SK-N-SH treated with all-trans-retinoic acid at 6 μM for 48 hours (cell line): ENCODE measurements at places on chromosomes 1 and 21.
A peak's percentile ranks its signal among the peaks of the same experiment; 100 is the strongest.

GRCh38 chr1:89169166-89169565 is 6.6 kb downstream of the GBP7 start:
- no peak for ATAC-seq

DNA sequence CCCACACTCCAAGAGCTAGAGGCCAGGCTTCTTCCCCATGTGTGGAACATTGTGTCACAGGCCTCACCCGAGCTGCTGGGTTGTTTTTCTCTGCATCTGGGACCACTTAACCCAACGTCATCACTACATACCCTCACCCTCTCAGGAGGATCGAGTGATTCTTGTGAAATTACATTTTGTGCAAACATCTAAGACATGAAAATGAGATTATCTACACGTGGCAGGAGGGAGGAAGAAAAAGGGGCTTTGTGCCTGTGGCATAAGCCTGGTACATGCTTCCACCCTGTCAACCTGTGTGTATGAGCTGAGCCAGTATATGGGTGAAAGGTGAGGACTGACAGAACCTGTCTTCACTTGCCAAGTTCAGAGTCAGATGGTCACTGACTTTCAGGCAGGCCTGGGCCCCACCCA is 1.6 kb downstream of the CPT2 start:
- ATAC-seq, result no peak

DNA sequence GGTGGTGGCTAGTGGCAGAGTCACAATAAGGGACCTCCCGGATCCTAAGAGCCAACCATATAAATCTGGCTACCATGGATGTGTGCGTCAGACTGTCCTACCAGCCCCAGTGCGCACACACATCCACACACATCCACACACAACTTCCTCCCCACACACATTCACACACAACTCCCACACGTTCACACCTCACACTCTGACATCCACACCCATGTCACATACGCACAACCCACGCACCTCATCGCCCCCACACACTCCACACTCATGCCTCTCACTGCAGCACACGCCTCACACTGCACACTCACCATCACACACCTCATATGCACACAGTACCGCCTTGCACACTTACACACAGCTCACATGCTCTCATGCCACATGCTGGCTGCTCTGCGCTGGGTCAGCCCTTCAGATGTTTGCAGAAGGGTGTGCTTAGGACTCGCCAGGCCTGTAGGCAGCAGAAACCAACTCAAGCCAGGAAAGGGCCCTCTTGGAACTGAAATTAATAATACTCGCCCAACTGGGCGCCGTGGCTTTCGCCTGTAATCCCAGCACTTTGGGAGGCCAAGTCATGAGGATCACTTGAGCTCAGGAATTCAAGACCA is 3.0 kb downstream of the LDLRAD2 start:
- no peak for ATAC-seq

DNA sequence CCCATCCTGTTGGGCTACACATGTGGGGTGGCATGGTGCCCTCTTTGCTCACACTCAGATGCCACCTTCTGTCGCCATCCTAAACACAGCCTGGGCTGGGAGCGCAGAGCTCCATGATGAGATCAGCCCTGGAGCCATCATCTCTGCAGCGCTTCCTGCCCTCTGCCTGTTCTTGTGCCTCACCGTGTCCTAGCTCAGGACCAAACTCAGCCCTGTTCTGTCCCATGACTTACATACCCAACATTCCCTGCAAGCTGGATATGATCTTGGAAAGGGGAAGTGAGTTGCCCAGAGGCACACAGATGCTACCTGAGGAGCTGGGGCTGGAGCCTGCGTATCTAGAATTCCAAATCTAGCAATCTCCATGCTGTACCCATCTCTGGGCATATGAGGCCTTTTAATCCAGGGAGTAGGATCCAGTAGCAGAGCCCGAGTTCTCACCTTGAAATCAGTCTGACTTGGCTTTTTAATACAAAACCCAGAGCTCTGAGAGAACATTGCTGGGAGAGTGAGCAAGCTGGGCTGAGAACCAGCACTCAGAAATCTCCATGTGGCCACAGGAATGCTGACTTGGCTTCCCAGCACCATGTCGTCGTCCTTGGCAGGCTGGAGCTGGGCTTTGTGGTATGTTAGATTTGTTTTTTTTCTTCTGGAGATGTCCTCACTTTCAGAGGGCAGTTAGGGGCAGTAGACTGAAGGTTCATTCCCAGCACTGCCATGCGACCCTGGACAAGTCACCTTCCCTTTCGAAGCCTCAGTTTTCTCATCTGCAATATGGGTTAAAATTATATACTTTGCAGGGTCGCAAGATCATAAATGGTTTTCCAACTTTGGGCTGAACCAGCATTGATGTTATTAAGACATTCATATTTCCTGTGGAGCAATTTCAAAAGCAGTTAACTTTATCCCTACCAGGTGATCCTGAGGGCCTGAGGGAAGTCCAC is 2.6 kb downstream of the ALPL start:
- ATAC-seq, result peak; percentile 86

GRCh38 chr1:81990241-81990640 is 189.5 kb downstream of the ADGRL2 start:
- no peak for ATAC-seq

- ATAC-seq, result no peak
Measured at GRCh38 chr1:110114784-110115183, 2.5 kb downstream of the UBL4B start.
